ENCODE measurements at places on chromosomes 5 and 9. TPM values are rescaled to one million over a fixed set of nuclear protein-coding genes. Genes with fewer than 3 reads are reported as not detected.
A peak's percentile ranks its signal among the peaks of the same experiment; 100 is the strongest.

Gene LCN2
- total RNA-seq, result not detected

DNA sequence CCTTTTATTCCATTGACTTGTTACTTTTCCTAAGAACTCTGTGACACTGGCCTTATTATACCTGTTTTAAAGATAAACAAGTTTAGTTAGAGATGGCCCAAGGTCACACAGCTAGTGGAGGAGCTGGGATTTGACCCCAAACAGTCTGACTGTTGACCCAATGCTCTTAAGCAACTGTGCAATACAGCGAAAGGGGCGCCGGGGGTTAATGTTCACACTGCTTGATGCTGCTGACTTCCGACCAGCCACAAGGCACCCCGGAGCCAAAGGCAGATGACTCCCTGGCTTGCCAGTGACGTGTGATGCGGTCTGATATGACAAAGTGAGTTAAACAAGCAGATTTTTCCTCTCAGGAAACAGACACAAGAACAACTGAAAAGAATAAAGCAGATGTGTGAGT, 23.9 kb downstream of the PIK3R1 start:
- DNase-seq, result peak; percentile 60

GRCh38 chr5:82396871-82397514, 118.8 kb upstream of the RPS23 start:
- DNase-seq, result peak; percentile 98

Gene CNTNAP3B
- total RNA-seq, result 80.4 TPM

GRCh38 chr9:72524820-72525540, 3.6 kb downstream of the TMC1 start:
- peak; percentile 99 for DNase-seq

GRCh38 chr5:54867310-54867944, 118.0 kb downstream of the ESM1 start:
- peak; percentile 70 for DNase-seq

DNA sequence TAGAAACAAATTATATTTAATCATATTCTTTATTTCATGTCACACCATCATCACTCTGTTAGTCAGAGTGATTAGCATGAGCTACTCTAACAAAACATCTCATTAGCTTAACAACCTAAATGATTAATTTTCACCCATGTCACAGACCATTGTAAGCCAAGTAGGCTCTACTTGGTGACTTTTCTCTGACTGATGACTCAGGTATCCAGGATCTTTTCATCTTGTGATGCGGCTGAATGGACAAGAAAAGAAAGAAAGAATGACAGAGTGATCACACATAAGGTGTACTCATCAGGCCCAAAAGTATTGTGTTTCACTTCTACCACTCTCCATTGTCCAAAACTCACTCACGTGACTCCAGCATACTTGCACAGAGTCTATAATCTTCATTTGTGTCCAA, 299.3 kb downstream of the ANXA1 start:
- no peak for DNase-seq

DNA sequence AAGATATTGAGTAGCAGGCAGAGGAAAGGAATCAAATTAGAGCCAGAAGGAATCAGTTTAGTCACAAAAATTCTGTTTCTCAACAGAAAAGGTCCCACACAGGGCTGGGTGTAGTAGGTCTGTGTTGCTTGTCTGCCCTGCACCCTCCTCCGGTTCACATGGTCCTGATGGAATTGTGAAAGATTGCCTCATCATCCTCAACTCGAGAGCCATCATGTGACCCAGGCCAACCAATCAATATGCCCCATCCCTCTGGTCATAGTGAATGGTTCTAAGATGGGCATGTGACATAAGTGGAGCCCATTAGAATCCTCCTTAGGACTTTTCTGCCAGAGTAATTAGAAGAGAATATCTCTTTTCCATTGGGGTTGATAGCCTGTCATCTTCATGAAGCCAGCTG, 56.7 kb upstream of the RAD23B start:
- DNase-seq, result no peak

GRCh38 chr9:125613141-125613540, 93.9 kb downstream of the MAPKAP1 start:
- peak; percentile 85 for DNase-seq

Gene GPR150
- 0.31 TPM for total RNA-seq

GRCh38 chr5:151745071-151745705, 13.2 kb downstream of the ATOX1 start:
- peak; percentile 87 for DNase-seq

GRCh38 chr9:130895481-130896232, 955 bp downstream of the QRFP start:
- DNase-seq, result no peak

- no peak for DNase-seq
Observed at GRCh38 chr9:110198357-110198756, 9.6 kb downstream of the C9orf152 start.

Gene MZB1
- not detected for total RNA-seq

Gene WDR38
- not detected for total RNA-seq
